Hepatocyte (in vitro differentiated cells): ENCODE measurements at places on chromosomes 3 and 15. TPM values are rescaled to one million over a fixed set of nuclear protein-coding genes. Genes with fewer than 3 reads are reported as not detected.
A peak's percentile ranks its signal among the peaks of the same experiment; 100 is the strongest.

DNA sequence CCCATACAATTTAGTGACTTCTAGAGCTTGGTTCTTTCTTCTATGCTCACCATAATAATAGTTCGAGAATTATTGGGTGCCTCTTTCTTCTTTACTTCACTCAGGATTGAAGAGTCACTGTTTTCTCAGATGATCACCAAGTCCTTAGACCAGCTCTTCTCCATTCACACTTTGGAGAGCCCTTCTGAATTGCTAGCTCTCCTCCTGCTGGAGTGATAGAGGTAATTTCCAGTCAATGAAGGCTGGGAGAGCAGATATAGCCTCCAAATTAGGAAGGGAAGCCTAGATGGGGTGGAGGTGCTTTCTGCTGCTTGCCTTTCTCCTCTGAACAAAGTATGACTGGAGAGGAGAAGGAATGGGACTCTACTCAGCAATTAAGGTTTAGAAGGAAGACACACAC lies 10.7 kb upstream of the BBX start:
- no peak for DNase-seq

GRCh38 chr3:56737006-56737405 lies 53.9 kb upstream of the TASOR start:
- DNase-seq = no peak

DNA sequence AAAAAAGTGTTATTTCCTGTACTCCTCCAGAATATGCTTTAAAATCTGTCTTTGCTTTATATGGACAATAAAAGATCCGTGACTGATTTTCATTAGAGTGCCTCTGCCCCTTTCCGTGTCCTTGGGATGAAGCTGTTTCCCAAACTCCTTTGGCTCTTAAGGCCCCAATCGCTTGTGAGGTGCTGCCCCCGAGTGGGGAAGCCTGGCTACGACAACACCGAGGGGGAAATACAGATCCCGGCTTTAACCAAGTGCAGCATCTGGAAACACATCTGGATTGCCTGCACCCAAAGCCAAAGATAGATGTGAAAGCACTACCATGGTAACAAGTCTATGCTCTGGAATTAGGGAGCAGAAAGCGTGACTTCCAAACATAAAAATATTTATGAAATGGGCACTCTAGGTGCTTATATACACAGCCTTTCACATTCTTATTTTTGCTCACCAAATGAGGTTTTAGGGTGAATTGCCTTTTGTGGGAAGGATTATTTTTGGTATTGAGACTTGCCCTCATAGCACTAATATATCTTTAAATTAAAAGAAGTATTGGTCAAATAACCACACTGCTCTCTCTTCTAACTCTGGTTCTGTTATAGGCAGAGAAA lies 40.6 kb upstream of the ADCY5 start:
- peak; percentile 80 for DNase-seq

GRCh38 chr3:16113704-16114103 lies 60.8 kb upstream of the GALNT15 start:
- no peak for DNase-seq

- DNase-seq = no peak
These were observed 14.4 kb upstream of the DAPK2 start for GRCh38 chr15:64060716-64061115.

DNA sequence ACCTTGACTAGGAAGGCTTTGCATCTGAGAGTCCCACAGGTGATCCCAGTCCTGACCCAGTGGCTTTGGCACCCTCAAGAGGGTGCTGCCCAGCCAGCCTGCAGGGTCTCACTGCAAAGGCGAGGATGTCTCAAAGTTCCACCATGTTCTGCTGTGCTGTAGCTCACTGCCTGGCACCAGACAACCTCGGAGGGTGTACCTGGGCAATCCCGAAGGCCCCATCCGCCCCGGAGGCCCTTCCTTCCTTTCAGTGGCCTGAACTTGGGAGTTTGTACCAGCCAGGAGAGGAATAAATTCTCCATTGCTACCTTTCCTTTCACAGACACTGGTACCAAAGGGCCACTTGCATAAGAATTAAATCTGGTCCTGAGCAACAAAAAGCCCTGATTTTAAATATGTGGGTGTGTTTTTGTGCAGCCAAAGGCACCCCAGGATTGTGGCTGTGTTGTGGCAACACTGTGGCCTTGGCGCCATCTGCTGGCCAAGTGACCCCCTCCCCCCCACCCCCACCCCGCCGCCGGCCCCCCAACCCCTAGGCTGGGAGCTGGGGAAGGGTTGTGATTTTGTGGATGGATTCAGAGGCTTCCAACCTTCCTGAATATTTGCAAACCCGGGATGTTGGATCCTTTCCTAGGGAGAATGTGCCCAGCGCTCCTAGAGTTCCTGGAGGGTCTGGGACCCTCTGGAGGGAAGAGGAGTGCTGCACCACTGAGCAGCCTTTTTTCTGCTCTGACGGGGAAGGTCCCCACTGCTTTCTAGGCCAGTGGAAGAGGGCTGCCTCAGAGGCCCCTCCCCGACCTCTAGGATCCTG lies 9.7 kb upstream of the PTPN23 start:
- peak; percentile 42 for DNase-seq

- no peak for DNase-seq
These were observed 66.1 kb upstream of the DLG1 start for GRCh38 chr3:197364410-197365071.

GRCh38 chr3:172914854-172915253 lies 164.3 kb downstream of the ECT2 start:
- DNase-seq = no peak

- DNase-seq = no peak
These were observed 70.3 kb downstream of the SLMAP start for GRCh38 chr3:57826245-57826951.

DNA sequence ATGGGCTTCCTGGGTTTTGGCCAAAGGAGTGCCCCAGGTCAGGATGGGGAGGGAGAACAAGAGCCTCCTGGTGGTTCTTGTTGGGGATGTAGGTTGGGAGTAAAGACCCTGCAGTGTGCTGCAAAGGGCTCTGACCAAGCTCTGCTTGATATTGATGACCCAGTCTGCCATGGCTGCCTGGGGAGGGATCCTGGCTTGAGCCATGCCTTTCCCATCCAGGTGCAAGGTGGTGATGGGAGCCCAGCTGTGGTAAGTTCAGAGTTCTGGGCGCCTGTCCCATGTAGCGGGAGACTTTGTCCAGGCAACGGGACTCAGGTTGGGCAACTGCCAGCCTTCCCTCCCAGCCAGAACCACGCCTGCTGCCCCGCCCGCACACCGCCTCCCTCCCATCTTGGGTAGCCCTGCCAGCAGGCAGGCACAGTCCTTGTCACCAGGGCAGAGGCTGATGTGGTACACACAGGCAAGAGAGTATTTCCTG lies 2.6 kb downstream of the GNAI2 start:
- DNase-seq = peak; percentile 50

- DNase-seq = no peak
These were observed 19.0 kb downstream of the MRAS start for GRCh38 chr3:138367326-138367850.

GRCh38 chr3:101120039-101120438 lies 126.8 kb upstream of the ABI3BP start:
- no peak for DNase-seq

GRCh38 chr3:9301798-9302197 lies 52.4 kb upstream of the SRGAP3 start:
- DNase-seq = no peak

DNA sequence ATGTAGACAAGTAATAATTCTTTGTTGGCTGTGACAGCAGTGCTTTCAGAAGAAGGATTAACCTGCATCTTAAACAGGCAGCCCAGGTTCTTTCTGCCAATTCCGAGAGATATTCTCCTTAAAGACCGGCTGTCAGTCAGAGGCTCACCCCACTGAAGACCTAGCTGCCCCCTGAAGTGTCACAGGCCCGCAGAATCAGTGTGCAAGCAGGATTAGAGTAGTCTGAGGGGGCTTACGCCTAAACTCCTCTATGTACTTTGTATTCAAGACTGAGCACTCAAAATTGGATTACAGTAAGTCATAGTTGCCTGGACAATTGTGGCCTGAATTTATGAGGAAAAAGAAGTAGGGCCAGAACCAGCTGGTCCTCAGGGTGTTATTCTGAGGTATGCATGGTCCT lies 342.9 kb downstream of the CLSTN2 start:
- no peak for DNase-seq

- no peak for DNase-seq
These were observed 63.2 kb downstream of the ASB7 start for GRCh38 chr15:100665570-100665969.

- peak; percentile 84 for DNase-seq
These were observed 303.9 kb upstream of the RASGRP1 start for GRCh38 chr15:38868326-38869114.

DNA sequence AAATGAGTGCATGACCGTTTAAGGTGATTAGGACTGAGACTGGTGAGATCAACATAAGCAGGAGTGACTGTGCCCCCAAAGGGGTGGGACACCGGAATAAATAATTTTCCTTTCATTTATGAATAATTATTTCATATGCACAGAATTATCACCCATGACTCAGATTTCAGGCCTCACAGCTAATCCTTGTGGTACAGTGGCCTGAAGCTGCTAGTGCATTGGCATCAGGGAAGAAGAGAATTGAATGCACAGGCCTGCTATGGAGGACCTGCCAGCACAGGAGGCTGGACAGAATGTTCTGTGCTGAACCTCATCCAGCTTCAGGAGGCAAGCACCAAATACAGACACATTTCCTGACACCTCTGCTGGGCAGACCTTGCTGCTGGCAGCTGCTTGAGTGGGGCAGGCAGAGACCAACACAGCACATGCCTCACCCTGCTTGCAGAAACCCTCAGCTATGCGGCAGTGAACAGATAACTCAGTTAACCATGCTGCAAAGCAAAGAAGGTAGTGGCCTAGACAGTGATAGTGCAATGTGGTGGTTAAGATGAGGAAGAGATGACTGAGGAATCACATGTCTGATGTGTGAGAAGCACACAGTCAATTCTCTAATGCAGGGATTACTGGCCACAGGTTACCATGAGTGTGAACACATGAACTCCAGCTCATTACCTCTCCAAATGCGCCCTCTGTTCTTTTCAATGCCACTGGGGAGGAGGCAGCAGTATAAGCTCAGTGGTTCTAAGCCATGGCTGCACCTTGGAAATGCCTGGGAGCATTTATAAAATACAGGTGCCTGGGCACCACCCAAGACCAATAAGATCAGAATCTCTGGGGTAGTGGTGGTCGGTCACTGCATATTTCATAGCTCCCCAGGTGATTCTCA lies 68.1 kb upstream of the SCN5A start:
- no peak for DNase-seq

DNA sequence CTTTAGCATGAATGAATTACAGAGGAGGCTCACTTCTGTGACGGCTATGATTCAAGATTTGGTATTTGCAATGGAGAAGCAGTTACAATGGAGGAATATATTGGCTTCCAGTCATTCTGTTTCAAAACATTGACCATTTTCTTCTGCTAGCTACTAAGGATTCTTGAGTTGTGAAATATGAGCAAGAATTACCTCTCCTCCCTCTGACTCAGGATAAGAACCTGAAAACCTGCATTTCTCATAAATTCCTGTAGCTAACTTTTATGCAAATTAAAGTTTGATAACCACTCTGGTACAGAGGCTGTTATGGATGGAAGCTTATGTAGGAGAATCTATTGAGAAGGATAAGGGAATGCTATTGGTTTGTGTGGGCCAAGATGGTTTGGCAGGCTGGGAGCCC lies 84.1 kb upstream of the MYRIP start:
- no peak for DNase-seq

DNA sequence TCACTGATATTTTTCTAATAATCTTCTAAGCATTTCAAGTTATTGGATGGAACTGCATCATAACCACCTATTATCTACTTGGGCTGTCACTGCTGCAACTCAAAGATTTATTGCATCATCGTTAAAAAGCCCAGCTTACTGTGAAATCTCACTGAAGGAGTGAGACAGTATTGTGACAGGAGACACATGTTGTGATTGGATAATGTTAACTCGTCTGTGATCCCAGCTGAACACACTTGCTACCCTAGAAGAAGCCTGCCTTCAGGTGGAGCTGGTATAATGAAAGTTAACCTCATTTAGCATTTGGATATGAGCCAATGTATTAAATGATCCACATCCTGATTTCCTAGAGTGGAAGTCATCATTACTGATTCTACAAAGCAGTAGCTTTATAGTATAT lies 138.1 kb downstream of the MAP2K5 start:
- no peak for DNase-seq

The TRH gene
- polyA plus RNA-seq = 0.27 TPM in 1 of 2 replicates, not detected in the other

The SPINT1 gene
- polyA plus RNA-seq = 233 and 252 TPM in 2 replicates

The RTP3 gene
- polyA plus RNA-seq = 0.57 and 1.8 TPM in 2 replicates

The POC1A gene
- polyA plus RNA-seq = 3.7 and 5.7 TPM in 2 replicates

The SERPINI2 gene
- polyA plus RNA-seq = not detected in 2 replicates

The CSPG4 gene
- polyA plus RNA-seq = 7.8 and 8.6 TPM in 2 replicates

The ACP3 gene
- polyA plus RNA-seq = 5.2 and 9.2 TPM in 2 replicates

The PDHB gene
- polyA plus RNA-seq = 119 and 120 TPM in 2 replicates
